Stimulated activated CD8-positive, alpha-beta memory T cell treated with anti-CD3 and anti-CD28 coated beads, Interleukin-4, amount 100 ng/mL, for 1 hour (primary cell): ENCODE measurements at places on chromosomes 1 and 21.

- no peak for DNase-seq
Measured at GRCh38 chr1:28538286-28538685, 14.6 kb upstream of the TRNAU1AP start.

DNA sequence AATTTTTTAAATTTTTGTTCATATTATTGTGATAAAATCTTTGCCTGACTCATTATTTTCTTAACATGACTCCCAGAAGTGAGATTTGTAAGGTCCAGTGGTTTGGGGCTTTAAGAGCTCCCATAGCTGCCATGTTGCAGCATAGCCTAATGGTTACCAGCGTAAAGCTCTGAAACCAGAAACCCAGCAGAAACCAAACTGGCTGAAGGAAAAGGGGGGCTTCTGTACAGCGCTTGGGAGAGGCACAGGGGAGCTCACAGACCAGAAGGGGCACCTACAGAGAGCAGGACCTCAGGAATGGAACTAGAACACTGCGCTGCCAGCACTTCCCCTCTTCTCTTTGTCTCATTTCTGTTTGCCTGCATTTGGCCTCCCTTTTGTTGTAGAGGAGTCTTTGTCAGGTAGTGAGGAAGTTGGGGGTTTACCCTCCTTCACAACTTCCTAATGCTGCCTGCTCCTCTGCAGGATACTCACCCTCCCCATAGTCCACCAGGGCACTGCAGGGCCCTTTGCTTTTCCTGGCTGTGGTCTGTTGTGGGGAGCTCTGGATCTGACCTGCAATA is 2.6 kb upstream of the PYCR2 start:
- DNase-seq: no peak

DNA sequence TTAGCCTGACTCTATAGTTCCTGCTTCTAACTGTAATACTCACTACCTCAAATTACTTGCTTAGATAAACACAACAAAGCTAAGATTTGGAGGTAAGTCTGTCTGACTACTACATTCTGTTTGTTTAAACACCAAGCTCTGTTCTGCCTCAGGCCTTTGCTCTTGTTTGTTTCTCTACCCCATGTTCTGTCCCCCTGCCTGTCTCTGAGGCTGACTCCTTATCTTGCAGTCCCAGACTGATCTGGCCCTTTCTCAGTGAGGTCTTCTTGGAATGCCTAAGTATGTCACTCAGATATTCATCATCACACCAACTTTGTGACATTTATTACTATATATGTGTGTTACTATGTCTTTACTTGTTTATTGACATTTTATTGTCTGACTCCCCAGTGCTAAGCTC is 425.5 kb downstream of the LMO4 start:
- no peak for DNase-seq

- no peak for DNase-seq
Measured at GRCh38 chr1:33396188-33397124, 34.4 kb downstream of the PHC2 start.

DNA sequence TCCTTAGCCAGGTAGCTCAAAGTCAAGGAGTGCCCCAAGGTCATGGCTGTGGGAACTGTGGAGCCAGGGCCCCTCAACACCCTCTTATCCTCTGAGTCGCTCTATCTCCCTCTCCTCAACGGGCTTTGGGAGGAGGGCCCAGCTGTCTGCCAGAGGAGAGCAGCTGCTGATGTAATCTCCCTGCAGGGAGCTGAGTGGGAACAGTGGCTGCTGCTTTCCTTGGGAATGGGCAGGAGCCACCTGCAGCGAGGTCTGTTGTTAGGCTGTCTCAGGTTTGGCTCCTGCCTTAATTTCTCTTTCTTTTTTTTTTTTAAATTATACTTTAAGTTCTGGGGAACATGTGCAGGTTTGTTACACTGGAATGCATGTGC is 58.8 kb upstream of the MAP1LC3C start:
- no peak for DNase-seq

- DNase-seq: no peak
Measured at GRCh38 chr1:167648978-167649744, 19.1 kb downstream of the RCSD1 start.

- DNase-seq: no peak
Measured at GRCh38 chr1:31180338-31180737, 59.3 kb downstream of the NKAIN1 start.

DNA sequence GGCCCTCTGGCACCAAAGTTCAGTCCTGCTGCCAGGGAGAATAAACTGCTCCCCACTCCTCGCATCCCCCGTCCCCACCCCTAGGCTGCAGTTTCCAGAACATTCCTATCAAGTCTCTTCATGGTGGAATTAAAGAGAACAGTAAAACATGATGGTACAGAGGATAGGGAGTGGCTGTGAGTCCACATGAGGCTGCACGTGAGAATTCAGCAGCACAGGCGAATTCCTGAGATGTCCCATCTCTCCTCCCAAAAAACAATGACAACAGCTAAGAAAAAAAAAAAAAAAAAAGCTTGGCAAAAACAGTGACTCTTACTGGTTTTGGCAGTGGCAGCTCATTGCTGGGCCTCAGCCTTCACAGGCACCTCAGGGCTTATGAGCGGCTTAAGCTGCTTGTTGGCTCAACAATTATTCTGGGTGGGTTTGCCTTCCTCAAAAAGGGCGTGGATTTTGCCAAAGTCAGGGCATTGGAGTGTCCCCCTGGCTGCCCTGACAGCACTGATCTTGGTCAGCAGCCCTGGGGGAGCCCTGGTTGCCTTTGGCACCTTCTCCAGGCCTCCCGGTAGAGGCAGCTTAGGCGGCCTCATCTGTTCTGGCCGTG is 5.7 kb upstream of the IFFO2 start:
- no peak for DNase-seq

- no peak for DNase-seq
Measured at GRCh38 chr1:248825573-248825908, 174 bp downstream of the SH3BP5L start.

DNA sequence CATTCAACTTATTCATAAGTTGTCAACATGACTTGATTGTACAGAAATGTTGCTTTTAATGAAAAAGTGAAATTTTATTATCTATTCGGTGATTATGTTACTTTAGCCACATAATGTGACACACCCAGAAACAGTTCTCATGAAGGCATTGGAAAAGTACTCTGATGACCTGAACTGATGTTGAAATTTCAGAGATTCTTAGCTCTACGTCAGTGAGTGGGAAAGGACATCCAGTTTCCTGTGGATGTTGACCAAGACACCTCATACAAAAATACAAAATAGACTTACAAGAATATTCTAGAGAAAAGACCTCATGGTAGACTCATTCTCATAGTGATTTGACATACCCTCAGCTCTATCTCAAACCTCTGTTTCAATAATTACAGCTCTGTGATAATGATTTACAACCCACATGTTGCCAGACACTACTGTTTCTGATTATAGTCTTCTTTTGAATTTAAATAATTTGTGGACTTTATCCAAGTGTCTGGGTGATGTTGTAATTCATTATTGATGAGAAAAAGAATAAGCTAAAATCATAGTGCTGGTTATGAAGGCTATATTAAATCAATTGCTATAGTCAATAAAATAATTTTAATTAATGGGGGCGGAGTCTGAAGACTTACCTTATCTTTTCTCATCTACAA is 37.3 kb downstream of the KCNK2 start:
- DNase-seq: no peak
